Epithelial cell of prostate (primary cell): ENCODE measurements at places on chromosomes 2 and 18.

- no peak for DNase-seq
These were observed 1618.6 kb upstream of the CELF4 start for GRCh38 chr18:39184176-39184575.

DNA sequence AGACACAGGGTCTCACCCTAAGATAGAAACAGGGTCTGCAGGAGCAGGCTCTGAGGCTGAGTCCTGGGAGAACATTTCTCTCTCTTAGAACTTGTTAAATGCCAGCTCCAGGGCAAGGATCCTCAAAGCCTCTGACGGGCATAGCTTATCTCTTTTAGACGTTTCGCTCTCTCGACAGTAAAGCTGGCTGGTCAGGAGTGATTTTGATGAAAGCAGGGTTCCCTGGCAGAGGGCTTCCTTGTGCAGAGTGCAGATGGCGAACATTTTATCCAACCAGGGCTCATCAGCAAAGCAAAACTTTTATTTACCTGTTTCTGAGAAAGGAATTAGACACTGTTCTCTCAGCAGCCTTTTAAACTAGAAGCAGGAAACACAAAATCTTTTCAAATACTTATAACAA is 350.8 kb downstream of the ALK start:
- DNase-seq: no peak

- DNase-seq: no peak
These were observed 35.3 kb upstream of the KCNF1 start for GRCh38 chr2:10876394-10876793.

DNA sequence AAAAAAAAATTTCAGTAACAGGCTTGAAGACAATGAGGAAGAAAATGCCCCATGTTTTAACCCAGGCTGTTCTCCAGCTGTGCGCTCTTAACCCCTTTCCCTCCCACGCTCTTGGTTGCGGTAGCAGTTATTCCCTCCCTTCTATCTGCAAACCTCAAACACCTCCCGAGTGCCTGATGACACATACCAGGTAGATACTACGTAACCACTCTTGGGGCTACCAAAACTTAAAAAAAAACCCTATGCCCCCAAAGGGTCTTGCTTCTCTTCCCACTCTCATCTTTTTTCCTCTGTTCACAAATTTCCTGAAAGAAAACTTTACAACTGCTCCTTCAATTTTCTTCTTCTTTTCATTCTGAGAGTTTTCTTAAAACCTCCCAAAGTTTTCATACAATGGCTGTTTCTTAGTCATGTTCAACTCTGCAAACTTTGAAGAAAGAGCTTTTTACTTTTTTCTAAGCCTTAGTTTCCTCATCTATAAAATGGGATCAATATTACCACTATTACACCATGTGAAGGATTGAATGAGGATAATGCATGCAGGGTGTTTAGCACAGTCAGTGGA is 4.9 kb upstream of the DRC1 start:
- DNase-seq: no peak

- peak; percentile 73 for DNase-seq
These were observed 1044.1 kb upstream of the ZEB2 start for GRCh38 chr2:145563741-145564615.

GRCh38 chr2:210965472-210965871 is 409.1 kb downstream of the CPS1 start:
- DNase-seq: peak; percentile 5

DNA sequence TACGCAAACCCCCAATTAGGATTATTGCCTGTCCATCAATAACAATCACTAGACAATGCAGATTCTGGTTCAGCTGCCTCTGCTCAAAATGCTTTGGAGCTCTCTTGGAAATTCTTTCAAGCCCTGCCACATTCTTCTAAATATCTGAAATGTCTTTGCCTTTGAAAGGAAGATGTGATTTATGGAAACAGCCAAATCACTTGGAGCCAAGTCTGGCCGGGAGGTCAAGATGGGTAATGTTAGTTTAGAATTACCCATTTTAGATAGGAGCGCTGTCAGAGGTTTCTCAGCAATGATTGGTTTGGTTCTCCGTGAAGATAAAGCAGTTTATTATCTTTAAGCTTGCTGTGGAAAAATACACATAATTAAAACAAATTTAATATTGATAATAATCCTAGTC is 306.7 kb downstream of the SETBP1 start:
- DNase-seq: no peak

DNA sequence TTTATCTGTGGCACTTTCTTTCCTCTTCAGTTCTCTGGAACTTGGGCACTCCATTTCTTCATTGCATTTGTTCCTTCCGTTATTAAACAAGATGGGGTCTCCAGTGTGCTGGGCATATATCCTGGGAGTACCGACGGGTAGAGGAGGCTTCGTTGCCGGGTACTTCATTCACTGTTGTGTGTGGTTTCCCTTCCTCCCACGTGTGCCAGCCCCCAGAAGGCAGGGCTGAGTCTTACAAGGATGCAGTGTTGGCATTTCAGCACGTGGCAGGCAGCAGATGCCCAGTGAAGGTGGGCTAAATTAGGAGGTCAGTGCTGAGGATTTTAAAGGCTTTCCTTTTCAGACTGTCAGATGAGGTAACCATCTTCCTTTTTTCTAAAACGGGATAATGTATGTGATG is 58.6 kb downstream of the MGAT5 start:
- DNase-seq: no peak

GRCh38 chr2:29394981-29395350 is 279.8 kb downstream of the CLIP4 start:
- no peak for DNase-seq

GRCh38 chr18:3524706-3525105 is 74.7 kb downstream of the TGIF1 start:
- DNase-seq: no peak

DNA sequence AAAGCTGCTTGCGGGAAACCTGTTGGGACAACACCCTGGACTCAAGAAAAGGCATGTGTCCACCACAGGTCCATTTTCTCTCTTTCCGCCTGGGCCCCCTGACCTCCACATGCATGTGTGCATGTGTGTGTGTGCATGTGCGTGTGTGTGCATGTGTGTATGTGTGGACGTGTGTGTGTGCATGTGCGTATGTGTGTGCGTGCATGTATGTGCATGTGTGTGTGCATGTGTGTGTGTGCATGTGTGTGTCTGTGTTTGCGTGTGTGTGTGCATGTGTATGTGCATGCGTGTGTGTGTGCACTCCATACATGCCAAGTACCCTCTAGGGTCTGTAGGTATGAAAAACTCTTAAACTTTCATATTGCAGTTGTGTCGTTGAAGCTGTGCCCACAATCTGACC is 16.3 kb downstream of the CAPN14 start:
- DNase-seq: no peak

GRCh38 chr2:137232076-137232475 is 466.7 kb downstream of the THSD7B start:
- no peak for DNase-seq

GRCh38 chr18:8812631-8813030 is 107.3 kb downstream of the MTCL1 start:
- no peak for DNase-seq

DNA sequence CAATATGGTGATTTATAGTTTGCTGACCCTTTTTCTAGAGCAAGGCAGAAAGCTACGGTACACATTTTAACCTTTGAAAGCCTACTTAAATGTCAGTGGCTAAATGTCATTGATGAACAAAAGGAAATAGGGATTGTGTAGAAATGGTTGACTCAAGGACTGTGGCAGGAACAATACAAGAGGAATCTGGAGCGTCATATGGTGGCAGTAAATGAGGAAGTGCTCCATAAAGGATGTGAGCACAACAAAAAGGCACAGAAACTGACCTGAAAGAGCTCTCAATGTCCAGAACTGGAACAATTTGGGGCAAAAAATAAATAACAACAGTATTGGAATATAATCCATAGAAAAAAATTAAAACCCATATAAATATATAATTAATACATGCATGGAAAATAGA is 443.9 kb upstream of the VRK2 start:
- no peak for DNase-seq

GRCh38 chr18:62702259-62702658 is 13.1 kb upstream of the PHLPP1 start:
- no peak for DNase-seq

GRCh38 chr2:84238907-84239306 is 220.2 kb downstream of the SUCLG1 start:
- DNase-seq: no peak

DNA sequence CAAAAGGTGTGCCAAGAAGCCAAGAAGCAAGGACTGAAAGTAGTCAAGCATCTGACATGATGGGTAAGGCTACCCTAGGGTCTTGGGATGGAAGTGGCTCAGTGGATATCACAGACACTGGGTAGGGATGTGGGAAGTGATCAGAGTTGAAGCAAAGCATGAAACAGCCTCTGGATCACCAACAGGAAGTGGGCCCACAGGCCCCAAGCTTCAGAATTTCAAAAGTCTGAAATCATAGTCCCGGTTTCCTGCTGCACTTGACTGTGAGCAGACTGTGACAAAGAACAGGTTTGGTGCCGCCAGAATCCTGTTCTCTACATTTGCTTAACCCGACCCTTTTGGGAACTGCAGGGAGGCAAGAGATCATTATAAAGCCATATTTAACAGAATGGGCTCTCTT is 57.4 kb downstream of the SP100 start:
- no peak for DNase-seq

GRCh38 chr18:55551227-55551626 is 36.8 kb downstream of the TCF4 start:
- DNase-seq: no peak

- no peak for DNase-seq
These were observed 718 bp upstream of the TNP1 start for GRCh38 chr2:216860426-216861137.

GRCh38 chr2:130769343-130769907 is 14.1 kb downstream of the AMER3 start:
- DNase-seq: no peak

DNA sequence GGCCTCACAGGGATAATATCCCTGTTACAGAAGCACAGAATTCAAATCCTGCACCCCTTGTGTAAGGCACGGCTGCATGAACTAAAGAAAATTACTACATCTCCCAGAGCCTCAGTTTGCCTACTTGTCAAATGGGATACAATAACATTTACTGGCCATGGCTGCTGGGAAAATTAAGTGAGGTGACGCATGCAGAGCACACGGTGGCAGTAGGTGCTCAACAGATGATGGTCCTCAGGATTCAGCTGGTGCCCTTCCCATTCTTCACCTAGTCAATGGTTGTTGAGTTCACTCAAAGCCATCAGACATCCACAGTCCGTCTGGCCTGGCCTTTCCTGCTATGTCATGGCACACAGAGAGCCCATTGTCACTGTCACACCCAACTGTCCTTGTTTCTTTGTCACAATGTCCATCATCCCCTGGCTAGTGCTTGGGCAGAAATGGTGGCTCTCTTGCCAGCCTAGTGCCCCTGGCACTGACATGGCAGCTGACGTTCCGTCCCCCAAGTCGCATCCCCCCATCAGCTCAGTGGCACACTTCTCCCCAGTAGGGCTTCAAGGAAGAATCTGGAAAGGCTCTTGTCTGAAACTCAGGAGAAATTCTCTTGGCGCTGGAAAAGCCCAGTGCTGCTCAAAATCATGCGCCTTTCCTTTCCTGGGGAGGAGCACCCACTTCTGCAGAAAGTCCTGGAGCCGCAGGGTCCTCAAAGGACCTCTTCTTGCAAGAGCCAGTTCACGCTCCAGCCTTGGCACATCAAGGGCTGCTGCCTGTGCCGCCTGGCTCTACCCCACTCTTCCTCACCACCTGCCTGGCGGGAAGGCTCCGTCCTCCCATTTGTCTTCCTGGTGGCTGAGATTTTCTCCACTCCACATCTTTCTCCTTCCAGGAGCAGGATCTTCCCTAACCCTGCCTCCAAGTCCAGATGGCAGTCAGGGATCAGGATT is 55.9 kb upstream of the SLC66A3 start:
- DNase-seq: no peak

- DNase-seq: no peak
These were observed 186.3 kb downstream of the FSHR start for GRCh38 chr2:48968011-48968410.

GRCh38 chr2:140274891-140275290 is 1494.7 kb upstream of the NXPH2 start:
- no peak for DNase-seq

DNA sequence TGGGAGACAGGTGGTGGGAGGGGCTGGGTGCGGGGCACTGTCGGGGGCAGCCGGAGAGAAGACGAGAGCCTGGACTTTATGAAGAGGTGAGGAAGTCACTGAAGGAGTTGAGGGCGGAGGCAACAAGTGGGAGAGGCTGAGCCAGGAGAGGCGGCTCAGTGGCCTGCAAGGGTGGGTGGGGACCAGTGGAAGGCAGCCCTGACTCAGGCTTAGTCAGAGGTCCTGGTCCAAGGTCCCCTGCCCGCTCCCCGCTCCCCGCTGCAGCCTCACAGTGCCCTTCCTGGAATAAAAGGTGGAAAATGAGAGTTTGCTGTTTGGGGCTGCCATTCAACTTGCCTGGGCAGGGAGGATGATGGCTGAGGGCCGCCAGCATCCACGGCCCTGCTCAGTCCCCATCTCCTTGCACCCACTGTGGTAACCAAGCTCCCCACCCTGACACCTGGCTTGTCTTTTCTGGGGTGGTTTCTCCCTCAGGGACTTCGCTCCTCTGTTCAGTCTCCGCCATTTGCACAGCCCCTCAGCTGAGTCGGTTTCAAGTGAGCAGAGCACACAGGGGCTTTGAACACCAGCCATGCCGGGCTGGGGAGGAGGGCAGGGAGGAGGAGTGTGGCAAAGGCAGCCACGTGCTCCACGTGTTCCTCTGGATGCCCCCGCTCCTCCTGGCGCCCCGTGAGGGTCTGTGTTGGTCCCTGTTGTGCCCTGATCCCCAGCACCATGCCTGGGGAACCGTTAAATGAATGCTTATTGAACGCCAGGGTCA is 13.7 kb upstream of the RALB start:
- no peak for DNase-seq

GRCh38 chr18:70058916-70059315 is 111.2 kb upstream of the CD226 start:
- no peak for DNase-seq

- peak; percentile 3 for DNase-seq
These were observed 370.3 kb downstream of the SETBP1 start for GRCh38 chr18:45050712-45051601.

GRCh38 chr18:7945882-7946281 is 378.8 kb downstream of the PTPRM start:
- DNase-seq: peak; percentile 67

GRCh38 chr18:28766721-28767120 is 589.8 kb upstream of the CDH2 start:
- no peak for DNase-seq

DNA sequence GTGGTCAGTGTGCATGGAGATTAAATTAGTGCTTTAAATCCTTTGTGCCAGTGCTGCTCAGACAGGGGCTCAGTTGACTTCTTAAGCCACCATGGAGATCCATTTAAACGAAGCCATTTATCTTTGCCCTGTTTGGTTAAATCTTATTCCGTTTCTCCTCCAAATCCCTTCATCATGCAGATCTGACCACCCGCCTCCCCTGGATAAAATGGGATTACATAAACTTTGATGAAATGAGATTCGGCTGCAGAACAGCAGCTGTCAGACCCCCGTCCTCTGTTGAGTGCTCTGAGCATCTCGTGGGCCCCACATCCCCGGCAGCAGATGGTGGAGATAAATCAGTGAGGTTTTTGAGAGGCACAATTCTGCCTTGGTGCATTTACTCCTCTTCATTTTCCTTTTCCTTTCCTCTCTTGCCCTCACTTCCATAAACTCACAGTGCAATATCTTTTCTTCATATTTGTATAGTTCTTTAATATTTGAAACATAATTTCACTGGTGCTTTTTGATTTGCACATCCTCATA is 84.4 kb upstream of the TWIST2 start:
- DNase-seq: no peak

GRCh38 chr2:127153691-127154158 is 46.8 kb upstream of the BIN1 start:
- no peak for DNase-seq
